PC-3 (cell line): ENCODE measurements at places on chromosomes 7 and 10. TPM values are rescaled to one million over a fixed set of nuclear protein-coding genes. Genes with fewer than 3 reads are reported as not detected.
A peak's percentile ranks its signal among the peaks of the same experiment; 100 is the strongest.

GRCh38 chr7:107463139-107464078 lies 6.4 kb upstream of the GPR22 start:
- peak; percentile 80 for DNase-seq
- no peaks in the 10 kb centered on the region for H3K36me3 ChIP-seq
- H3K27me3 ChIP-seq = no peaks in the 10 kb centered on the region

GRCh38 chr10:1074052-1074747 lies 18.0 kb downstream of the WDR37 start:
- DNase-seq = no peak
- H3K27ac ChIP-seq = no peak overlapping the region
- no peaks in the 10 kb centered on the region for H3K36me3 ChIP-seq
- H3K27me3 ChIP-seq = no peaks in the 10 kb centered on the region

- no peaks in the 10 kb centered on the region for H3K4me1 ChIP-seq
- DNase-seq = no peak
- H3K4me3 ChIP-seq = no peak overlapping the region
- peaks cover 72% of the 10 kb centered on the region for H3K27me3 ChIP-seq
- H3K27ac ChIP-seq = no peak overlapping the region
Observed at GRCh38 chr10:75806186-75806585, 374.8 kb downstream of the LRMDA start.

DNA sequence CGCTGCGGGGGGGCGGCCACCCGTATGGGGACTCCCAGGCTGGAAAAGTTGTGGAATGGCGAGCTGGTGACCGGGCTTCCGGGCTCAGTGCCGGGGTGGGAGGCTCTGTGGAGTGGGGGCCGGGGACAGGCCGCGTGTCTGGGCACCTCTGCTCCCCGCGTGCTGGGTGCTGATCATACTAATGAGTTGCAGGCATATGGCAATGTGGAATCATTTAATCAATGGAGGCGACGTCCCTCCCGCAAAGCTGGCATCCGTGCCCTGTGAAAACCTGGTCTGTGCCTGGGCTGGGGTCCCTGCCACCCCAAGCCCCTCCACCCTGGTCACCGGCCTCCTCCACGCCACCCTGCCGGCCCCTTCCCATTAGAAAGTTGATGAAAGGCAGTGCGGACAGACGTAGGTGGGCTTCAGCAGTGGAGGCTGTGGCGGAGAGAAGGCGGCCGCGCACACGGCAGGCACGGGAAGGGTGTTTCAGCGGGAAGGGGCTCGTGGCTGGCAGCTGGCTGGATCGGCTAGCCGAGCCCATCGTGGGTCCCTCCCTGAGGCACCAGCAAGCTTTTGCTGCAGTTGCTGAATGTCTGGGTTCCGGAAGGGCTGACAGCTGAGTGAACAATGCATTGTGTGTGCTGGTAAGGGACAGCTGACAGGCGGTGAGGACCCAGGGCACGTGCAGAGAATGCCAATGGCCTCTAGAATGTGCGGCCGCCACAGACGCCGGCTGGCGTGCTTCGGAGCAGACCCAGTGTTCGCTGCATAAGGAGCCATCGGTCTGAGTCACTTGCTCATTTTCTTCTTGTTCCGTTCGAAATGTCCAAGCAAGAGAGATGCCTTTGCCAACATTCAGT lies 1.5 kb downstream of the ADGRA1 start:
- no peaks in the 10 kb centered on the region for H3K36me3 ChIP-seq
- no peaks in the 10 kb centered on the region for H3K4me1 ChIP-seq
- H3K27me3 ChIP-seq = peaks cover 85% of the 10 kb centered on the region

GRCh38 chr10:22486431-22486830 lies 141.1 kb downstream of the SPAG6 start:
- DNase-seq = no peak
- no peak overlapping the region for H3K27ac ChIP-seq
- H3K27me3 ChIP-seq = no peaks in the 10 kb centered on the region
- no peak overlapping the region for H3K4me3 ChIP-seq
- 0 out of 2 replicates have a peak, but pooled peaks cover 10% of the 10 kb centered on the region for H3K4me1 ChIP-seq
- no peaks in the 10 kb centered on the region for H3K36me3 ChIP-seq

DNA sequence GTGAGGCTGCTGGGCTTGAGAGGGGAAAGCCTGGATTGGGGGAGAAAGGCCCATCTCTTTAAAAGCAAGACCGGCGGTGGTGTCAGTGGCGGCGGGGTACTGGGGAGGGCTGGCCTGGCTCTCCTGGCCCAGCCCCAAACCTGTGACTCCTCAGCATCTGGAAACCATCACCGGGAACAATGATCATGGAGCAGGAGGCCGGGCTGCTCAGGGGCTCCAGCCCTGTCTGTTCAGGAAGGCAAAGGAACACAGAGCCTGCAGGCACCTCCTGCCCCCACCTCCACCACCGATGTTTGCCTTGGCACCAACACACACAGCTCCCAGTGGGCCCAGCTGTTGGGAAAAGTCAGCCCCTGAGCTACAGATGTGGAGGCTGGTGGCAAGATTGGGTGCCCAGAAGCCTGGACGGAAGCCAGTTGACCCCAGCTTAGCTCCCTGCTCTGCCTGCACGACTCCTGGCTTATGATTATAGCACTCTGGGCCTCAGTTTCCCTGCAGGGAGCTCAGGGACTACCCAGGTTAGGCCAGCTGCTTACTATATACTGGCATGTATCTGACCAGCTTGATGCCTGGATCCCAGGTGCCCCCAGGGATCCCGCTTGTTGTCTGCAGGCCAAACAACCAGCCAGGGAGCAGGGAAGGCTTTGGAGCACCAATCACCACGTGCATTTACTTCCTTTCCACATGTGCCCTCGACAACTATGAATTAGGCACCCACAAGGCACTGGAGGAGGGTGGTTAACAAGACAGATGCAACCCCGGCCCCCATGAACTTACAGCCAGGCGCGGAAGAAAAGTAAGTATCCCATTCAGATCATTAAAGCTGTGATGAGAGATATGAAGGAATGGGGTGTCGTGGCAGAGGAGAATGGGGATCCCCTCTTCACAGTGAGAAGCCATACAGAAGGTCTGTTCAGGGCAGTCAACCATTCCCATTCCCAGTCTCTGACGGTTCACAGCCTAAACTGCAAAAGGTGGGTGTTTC lies 37.3 kb downstream of the ZCCHC24 start:
- DNase-seq = no peak
- H3K4me3 ChIP-seq = no peak overlapping the region
- peaks cover 30% of the 10 kb centered on the region for H3K4me1 ChIP-seq
- H3K27me3 ChIP-seq = no peaks in the 10 kb centered on the region

Gene TAS2R3
- total RNA-seq = 0.40 TPM in 1 of 2 replicates, not detected in the other

Gene PNLIP
- total RNA-seq = not detected in 2 replicates

Gene TMEM254
- 53.7 and 68.3 TPM in 2 replicates for total RNA-seq
